ENCODE measurements at places on chromosomes 4 and X.

DNA sequence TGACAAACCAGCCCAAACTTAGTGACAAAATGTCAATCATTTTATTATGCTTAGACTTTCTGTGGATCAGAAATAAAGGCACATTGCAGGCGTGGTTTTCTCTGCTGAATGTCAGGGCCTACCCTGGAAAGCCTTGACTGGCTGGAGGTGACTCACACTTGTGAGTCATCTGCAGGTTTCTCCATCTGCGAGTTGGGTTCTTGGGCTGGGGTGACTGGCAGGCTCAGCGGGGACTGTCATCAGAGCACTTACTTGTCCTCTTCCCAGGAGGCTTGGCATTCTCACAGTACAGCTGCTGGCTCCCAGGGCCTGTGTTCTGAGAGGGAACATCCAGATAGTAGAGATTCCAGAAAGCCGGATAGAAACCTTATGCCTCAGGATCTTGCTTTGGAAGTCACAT, 153.8 kb upstream of the AGA start:
- no peak for DNase-seq

DNA sequence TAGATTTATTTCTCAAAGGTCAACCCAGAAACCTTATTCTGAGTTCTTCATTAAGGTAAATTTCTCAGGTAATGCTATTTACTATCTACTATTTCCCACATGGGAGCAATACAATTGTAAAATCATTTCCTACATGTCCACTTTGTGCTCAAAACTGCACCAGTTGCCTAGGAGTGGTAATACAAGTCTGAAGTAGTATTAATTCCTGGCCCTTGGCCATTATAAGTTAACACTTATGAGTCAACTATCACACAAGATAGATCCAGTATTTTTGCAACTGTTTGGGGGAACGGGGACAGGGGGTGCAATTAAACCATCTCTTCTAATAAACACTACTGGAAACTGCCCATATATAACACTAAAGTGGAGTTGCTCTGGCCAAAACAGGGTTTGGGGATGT, 48.9 kb downstream of the ACSL4 start:
- DNase-seq, result no peak

- DNase-seq, result no peak
These were observed 11.5 kb downstream of the HAND2 start for GRCh38 chr4:173518425-173519102.

DNA sequence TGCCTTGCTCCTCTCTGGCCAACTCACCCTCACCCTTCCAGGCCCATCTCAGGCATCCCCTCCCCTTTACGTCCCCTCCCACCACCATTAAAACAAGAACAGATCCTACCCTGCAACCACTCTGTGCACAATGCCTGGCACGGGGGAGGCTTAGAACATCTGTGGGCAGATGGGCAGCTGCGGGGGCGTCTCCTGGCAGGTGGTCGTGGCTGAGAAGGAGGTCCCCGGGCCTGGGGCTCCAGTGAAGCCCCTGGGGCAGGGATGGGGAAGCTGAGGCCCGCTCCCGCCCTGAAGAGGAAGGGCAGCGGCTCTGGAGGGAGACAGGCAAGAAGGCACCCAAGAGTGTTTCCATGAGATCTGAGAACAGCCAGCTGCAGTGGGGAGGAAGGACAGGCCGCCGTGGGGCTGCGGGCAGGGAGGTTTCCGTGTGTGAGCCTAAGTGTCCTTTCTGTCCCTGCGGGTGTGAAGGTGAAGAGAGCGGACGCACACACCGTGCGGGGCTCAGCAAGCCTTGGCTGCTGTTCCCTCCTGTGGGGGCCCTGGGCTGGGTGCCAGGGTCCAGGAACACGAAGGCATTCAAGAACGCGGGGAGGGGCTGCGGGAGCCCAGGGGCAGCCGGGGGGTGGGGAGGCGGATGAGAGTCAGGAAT, 7.8 kb upstream of the TBC1D14 start:
- DNase-seq, result no peak

- no peak for DNase-seq
These were observed 1326.3 kb downstream of the C4orf33 start for GRCh38 chr4:130422261-130422660.

Measured in large intestine (tissue), 12 donors.